Putamen (tissue), 1 donor: ENCODE measurements at places on chromosomes 2 and 18.

DNA sequence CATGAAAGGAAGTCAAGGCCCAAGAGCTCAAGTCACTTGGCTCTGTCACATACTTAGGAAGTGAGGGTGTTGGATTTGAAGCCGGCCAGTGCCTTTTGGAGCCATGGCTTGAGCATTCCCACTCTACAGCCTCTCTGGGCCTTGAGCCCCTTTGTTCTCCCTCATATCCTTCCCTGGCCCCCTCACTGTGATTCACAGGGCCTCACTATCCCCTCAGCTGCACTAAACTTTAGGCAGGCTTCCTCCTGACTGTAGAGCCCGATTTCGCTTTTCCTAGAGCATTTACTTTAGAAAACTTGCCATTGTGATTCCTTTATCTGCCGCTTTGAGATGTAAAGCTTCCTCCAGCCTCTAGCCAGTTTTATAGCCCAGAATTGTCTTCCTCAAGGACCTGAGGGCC lies 107.6 kb downstream of the FBXO15 start:
- no peak for DNase-seq

- DNase-seq = no peak
Observed at GRCh38 chr2:177597759-177598158, 205.2 kb downstream of the AGPS start.

GRCh38 chr2:96218508-96219131 lies 10.0 kb upstream of the STARD7 start:
- no peak for DNase-seq

- no peak for DNase-seq
Observed at GRCh38 chr2:172725284-172725683, 10.4 kb upstream of the RAPGEF4 start.

DNA sequence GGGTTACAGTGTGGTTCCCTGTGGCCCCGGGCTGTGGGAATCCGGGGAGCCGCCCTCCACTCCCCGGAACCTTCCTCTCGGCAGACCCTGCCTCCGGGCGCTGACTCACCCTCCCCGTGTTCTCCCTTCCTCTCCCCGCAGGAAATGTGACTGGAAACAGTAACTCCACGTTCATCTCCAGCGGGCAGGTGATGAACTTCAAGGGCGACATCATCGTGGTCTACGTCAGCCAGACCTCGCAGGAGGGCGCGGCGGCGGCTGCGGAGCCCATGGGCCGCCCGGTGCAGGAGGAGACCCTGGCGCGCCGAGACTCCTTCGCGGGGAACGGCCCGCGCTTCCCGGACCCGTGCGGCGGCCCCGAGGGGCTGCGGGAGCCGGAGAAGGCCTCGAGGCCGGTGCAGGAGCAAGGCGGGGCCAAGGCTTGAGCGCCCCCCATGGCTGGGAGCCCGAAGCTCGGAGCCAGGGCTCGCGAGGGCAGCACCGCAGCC lies 59.5 kb downstream of the TNFRSF11A start:
- no peak for DNase-seq

DNA sequence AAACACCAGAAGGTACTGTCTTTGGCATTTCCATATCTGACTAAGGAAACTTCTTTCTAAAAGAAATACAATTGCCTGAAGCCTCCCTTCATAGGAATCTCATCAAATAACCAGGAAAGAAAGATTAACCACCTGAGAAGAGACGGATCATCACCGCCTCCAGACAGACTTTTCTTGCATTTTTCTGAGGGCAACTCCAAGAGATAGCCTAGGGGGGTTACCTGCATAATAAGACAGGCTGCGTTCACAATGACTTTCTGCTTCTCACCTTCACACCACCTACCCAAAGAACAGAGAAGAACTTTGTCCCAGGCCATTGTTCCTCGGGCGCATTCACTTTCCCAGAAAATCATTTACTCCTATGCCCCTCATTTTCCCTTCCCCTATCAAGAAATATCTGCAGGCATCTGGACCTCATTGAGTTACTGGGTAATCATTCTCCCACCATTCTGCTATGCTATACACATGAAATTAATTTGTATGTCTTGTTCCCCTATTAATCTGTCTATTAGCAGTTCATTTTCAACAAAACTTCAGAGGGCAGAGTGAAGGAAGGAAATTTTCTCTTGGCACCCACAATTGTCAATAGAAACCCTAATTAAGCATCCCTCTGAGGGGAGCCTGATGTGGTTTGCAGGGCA lies 8.3 kb upstream of the POMC start:
- DNase-seq = no peak

DNA sequence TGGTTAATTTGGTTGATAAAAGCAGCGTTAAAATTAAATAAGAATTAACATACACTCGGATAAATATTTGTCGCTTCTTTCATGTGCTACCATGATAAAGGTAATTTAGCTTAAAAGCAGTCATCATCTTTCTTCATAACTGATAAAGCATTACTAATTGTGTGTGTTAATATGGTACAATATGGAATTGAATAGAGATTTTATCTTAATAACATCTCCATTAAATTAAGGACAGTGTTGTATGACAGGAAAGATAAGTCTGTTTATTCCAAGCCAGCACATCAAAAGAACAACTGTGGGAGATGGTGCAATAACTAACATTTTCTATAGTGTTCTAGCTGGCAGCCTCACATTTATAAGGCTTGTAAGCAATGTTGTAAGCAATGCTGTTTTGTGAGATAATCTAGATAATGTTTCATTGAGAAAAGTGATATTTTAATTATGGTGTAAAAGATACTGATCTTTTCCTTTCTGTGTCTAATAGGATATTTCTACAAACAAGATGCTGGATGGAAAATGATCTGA lies 64.4 kb upstream of the AFF3 start:
- no peak for DNase-seq

DNA sequence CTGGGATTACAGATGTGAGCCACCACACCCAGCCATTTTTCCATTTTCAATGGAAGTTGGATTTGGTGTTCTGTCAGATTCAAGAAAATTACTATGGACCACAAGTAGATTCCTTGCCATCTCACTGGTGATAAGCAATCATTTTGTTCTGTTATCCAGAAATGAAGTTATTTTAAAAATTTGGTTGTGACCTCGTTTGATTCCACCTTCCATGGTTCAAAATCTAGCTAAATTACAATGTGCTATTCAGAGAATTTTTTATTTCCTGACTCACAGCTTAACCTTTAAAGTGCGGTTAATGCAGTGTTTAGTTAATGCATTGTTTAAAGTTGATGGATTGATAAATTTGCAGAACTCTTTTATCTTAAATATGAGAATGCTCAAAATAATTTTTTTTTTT lies 243.2 kb upstream of the BOD1L2 start:
- DNase-seq = no peak

- no peak for DNase-seq
Observed at GRCh38 chr2:7621018-7621814, 704.0 kb downstream of the RNF144A start.

GRCh38 chr18:23226930-23227725 lies 91.8 kb downstream of the CABLES1 start:
- no peak for DNase-seq

GRCh38 chr2:199966405-199966804 lies 11.0 kb downstream of the MAIP1 start:
- DNase-seq = no peak

GRCh38 chr2:1625281-1626001 lies 118.9 kb downstream of the PXDN start:
- DNase-seq = no peak

DNA sequence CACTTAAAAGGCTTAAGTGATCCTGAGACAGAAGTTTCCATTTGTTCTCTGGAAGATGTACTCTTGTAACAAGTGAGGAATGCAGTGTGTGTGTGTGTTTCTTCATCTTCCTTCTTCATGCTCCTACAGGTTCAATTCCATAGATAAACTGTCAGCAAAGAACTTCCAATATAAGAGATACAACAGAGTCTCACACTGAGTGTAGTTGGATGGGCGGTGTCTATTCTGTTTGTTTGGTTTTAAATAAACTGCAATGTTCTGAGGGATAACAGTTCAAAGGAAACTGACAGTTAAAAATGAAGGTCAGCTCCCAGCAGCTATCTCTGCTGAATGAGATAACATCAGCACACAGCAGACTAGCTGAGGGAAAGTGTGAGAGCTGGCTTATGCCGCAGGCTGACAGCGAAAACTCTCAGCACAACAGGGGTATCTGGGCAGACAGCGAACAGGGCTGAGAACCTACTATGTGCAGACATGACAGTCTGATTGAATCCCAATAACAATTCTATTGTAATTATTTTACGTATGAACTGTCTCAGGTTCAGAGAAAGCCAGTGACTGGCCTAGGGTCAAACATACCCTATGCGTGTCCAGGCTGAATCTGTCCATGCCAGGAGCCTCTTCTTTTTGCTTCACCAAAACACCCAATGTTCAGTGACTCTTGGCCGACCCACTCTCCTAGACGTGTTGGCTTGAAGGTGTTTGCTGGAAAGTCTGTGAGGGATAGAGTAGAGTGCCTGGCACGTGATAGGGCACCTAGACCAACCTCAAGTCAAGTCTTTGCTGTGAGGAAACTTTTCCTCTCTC lies 201.9 kb upstream of the TRIB2 start:
- no peak for DNase-seq

DNA sequence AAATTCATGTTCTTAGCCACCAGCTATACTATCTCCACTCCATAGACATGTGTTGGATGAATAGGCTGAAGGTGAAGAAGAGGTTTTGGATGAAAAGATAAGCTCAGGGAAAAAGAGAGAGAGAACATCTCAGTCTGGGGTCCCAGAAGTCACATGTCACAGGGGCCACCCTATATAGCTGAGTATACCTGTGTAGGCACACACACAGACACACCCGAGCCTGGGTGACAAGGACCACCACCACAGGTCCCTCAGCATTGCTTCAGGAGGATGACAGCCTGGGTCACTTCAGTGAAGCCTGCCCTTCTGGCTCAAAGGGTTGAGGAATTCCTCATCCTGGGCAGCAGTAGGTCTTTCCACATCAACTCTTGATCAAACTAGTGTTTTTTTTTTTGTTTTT lies 56.2 kb downstream of the POLR1A start:
- DNase-seq = no peak

DNA sequence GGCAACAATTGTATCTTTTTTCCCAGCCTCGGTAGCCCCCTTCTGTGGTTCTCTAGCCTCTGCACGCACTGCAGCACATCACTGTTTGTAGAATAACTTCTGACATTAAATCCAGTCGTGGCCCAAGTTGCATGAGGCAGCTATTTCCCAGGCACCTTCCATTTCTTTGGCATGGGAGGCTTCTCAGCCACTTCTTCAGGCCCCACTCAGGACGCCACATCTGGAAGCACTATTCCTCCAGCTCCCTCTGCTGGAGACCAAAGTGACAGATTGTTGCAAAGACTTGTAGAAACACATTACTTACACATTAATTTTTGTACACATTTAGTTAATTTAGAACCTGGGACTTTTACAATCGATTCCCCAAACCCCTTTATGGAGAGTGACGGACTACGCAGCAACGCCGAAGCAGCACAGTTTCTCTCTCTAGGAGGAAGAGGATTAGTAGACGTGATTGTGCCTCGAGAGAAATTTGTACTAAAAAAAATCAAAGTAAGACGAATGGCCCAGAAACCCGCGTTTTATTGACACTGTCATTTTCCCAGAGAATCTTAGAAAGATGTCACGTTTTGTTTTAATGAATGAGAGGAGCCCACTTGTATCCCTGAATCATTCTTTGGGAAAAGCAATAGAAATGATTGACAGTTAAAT lies 57.8 kb upstream of the RGPD5 start:
- DNase-seq = peak; percentile 20

GRCh38 chr2:233084488-233084887 lies 24.3 kb downstream of the INPP5D start:
- no peak for DNase-seq

DNA sequence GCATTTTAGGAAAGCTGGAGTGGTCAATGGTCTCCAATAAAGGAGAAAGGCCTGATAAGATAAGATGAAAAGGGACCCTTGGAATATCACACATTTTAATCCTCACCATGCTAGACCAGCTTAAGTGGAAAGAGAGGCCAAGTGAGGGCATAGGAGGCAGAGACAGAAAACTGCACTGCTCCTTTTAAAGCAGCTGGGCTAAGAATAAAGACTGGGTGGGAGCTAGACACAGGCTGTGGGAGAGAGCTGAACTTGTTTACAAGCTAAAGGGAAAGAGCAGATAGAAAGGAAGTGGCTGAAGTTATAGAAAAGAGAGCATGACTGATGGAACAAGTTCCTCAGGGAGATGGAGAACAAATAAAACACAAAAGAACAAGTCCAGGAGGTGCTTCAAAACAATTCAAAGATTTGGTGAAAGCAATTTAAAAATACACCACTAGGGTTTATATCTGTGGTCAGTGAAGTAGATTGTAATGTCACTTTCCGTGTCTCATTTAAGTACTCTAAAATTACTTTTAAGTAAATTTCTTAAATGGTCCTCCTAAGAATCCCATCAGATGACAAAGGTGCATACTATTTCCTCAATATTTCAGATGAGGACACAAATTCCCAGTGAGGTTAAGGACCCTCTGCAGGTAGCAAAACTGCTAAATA lies 7.5 kb downstream of the COL5A2 start:
- DNase-seq = no peak

GRCh38 chr18:67933271-67933670 lies 416.8 kb upstream of the DSEL start:
- DNase-seq = no peak

DNA sequence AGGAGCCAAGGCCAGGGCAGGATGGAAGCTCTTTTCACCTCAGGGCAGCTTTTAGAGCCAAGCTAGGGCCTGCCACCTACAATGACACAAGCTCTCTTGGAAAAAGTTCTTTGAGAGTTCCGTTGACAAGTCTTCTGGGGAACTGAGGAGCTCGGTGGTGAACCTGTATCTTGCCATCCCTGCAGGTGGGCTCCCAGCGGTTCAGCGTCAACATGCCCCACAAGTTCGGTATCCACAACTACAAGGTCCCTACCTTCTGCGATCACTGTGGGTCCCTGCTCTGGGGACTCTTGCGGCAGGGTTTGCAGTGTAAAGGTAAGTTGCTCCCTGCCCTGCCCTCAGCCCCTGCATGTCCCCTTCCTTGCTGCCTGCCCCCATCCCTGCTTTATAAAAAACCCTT lies 312.8 kb upstream of the EPAS1 start:
- no peak for DNase-seq

GRCh38 chr2:226489775-226490541 lies 309.7 kb downstream of the IRS1 start:
- DNase-seq = no peak

DNA sequence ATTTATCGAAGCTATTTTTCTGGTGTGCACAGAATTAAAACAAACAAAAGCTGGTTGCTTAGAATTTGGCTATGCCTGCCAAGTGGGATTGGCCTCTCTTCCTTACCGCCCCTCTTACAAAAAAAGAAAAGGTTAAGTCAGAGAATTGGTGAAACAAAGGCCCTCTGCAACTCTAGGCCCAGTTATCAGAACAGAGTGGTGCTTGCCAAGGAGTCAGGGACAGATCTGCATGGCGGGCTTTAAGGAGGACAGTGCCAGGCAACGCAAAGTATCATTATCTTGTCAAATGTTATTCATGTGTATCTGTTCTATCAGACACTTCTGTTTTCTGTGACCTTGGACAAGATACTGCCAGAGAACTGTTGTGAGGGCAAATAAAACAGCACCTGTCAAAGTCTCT lies 78.3 kb downstream of the TGIF1 start:
- DNase-seq = no peak

- no peak for DNase-seq
Observed at GRCh38 chr2:104919127-104919526, 65.2 kb downstream of the POU3F3 start.
